Mesenchymal stem cell (in vitro differentiated cells and primary cell): ENCODE measurements at places on chromosomes 5 and 9.

- DNase-seq: peak; percentile 72
Observed at GRCh38 chr5:150272531-150272930, 17.0 kb downstream of the CAMK2A start.

GRCh38 chr5:150505041-150505511, 2.9 kb upstream of the NDST1 start:
- no peak for DNase-seq

- DNase-seq: no peak
Observed at GRCh38 chr5:3594510-3595005, 1.1 kb upstream of the IRX1 start.

GRCh38 chr5:78809444-78809843, 160.9 kb upstream of the LHFPL2 start:
- DNase-seq: no peak

- peak; percentile 45 for DNase-seq
Observed at GRCh38 chr5:34715711-34716110, 59.6 kb downstream of the RAI14 start.

GRCh38 chr9:136881691-136882108, 4.6 kb upstream of the TRAF2 start:
- DNase-seq: peak; percentile 84

DNA sequence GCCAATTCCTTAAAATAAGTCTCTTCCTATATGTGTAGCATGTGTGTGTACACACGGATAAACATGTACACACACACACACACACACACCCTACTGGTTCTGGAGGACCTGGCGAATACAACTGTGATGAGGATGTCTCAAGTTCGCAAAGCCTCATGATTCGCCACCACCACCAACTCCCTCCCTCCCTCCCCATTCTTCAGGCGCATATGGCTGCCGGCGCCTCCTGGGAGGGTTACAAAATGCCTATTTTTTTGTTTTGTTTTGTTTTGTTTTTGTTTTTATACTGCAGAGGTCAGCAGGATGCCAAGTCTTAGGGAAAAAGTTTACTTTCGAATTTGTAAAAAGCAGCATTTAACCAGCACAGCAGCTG, 88.0 kb downstream of the DAP start:
- no peak for DNase-seq

GRCh38 chr5:160171666-160172065, 52.4 kb upstream of the PWWP2A start:
- DNase-seq: peak; percentile 17

GRCh38 chr5:17346811-17347210, 129.4 kb downstream of the BASP1 start:
- DNase-seq: no peak

DNA sequence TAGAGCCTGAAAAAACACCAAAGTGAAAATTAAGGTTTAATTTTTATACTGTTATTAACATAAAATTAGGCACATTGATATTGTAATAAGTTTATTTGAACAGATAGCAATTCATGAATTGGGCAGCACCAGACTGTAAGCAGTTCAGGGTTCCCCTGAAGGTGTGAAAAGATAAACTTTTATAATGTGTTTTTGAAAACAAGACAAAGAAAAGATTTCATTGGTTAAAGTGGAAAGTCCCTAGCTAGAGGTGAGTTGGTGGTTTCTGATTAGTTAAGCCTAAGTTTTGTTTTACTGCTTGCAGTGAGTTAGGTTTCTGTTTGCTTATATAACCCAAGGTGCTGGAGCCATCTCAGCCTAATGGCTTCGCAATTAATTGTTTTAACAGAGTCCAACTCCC, 96.5 kb upstream of the RPS23 start:
- DNase-seq: no peak

DNA sequence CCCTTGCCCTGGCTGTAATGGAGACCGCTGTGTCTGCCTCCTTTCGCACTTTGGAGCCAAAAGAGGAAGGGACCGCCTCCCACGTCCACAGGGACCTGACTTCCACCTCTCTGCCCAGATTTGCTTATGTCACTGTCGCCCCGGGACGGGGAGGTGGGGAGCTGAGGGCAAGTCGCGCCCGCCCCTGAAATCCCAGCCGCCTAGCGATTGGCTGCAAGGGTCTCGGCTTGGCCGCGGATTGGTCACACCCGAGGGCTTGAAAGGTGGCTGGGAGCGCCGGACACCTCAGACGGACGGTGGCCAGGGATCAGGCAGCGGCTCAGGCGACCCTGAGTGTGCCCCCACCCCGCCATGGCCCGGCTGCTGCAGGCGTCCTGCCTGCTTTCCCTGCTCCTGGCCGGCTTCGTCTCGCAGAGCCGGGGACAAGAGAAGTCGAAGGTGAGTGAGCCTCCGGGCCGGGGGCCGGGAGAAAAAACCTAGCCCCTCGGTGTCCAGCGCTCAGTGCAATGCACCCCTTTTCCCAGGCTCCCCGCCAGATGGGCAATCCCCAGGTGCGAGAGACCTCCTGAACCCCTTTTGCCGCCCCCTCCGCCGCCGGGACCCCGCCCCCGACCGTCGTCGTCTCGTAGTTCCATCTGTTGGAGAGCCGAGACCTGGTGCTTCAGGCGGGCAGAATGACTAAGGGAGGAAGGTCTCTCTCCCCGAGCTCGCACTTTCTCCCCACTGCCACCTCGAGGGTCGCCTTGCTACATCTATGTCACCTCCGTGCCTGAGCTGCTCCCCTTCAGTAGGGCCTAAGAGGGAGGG, at the start of gene GPX3:
Gene GPX3, plus strand, starts transcription at position 288 of the 807 bp plus-strand sequence. Its CDS starts 64 bp downstream, at position 352.
- peak; percentile 75 for DNase-seq

DNA sequence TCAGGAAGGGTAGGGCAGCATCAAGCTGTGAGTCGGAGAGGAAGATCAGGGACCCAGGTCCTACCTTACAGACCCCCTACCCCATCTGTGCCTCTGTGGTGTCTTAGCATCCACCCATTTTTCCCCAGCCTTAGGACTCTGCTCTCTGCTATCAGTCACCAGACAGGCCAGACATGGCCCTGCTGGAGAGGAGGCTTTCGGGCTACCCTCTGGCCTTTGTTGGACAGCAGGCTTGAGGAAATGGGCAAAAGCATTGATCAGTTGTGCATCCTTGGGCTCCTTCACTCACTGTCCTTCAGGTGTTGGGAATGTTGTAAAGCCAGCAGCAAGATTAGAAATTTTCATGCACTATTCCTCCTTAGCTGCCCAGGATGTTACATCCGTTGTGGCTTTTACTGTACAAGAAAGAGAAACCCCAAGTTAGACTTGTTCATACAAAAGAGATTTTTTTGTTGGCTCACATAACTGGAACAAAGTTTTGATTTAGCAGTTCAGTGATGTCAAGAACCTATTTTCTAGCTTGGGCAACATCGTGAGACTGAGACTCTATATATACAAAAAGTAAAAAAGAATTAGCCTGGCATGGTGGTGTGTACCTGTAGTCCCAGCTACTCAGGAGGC, 17.4 kb upstream of the TNFAIP8 start:
- no peak for DNase-seq
